Stimulated activated CD8-positive, alpha-beta memory T cell treated with anti-CD3 and anti-CD28 coated beads, Interleukin-15, amount 100 ng/mL, for 1 hour (primary cell): ENCODE measurements at places on chromosomes 1 and 21.

DNA sequence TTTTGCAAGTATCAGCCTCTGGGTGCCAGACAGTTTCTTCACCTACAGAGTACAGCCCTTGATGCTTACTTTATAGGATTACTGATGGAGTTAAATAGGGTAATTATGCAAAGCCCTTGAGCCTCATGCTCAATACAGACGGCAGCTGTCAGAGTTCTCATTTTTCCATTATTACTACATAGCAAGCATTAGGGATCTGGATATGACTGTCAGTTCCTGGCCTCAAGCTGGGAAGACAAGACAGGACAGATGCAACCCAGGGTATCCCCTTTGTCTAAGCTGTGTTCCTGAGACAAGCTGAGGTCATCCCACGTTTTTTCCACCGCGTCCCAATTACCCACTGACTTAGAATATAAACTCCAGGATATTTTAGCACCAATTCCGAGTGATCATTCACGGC, 94.4 kb downstream of the SLC35F3 start:
- DNase-seq: no peak

GRCh38 chr1:36869054-36869453, 165.3 kb downstream of the GRIK3 start:
- no peak for DNase-seq

DNA sequence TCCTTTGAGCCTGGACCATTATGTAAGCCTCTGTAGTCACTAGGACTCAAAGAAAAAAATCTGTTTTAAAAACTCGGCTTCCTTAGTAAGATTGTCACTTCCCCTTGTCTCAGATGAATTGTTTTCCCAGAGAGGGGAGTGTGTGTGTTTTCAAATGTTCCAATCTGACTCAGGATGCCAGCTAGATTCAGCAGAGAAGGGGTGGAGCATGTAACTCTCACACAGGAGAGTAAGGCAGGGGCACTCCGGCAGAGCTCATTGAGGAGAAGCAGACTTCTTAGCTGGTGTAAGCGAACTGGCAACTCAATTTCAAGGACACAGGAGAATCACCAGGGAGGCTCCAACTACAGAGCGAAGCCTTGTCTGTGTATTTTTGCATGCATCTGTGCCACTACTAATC, 623.2 kb downstream of the LMO4 start:
- no peak for DNase-seq

- no peak for DNase-seq
Observed at GRCh38 chr21:28938726-28939125, 54.0 kb downstream of the LTN1 start.

GRCh38 chr1:111366256-111366655, 61.3 kb downstream of the OVGP1 start:
- no peak for DNase-seq

GRCh38 chr21:25995278-25995677, 175.3 kb downstream of the APP start:
- no peak for DNase-seq

GRCh38 chr1:210655511-210655910, 326.8 kb downstream of the HHAT start:
- DNase-seq: no peak

GRCh38 chr1:162753001-162753658, 37.4 kb upstream of the HSD17B7 start:
- no peak for DNase-seq

DNA sequence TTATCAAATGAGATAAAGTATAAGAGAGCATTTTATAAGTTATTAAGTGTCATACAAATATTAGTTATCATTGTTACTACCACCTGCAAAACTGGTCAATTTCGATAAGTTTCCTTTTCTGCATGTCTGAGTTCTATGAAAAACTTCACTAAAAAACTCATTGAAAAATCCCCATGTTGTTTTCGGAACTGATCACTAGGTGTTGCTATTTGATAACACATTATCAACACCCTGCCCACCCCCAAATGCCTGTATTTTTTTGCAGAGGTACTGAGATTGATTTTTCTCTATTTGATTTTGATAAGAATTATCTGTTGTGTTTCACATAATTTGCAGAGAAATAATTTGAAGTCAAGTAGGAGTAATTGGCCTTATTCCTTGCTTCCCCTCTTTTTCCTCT, 22.1 kb upstream of the DISP1 start:
- no peak for DNase-seq

GRCh38 chr1:179208681-179209477, 20.6 kb downstream of the ABL2 start:
- no peak for DNase-seq

- DNase-seq: no peak
Observed at GRCh38 chr1:213987927-213988506, at the start of gene PROX1. Gene PROX1, plus strand, starts transcription at chr1:213987973. Its CDS starts 8,563 bp downstream, at chr1:213996536.

DNA sequence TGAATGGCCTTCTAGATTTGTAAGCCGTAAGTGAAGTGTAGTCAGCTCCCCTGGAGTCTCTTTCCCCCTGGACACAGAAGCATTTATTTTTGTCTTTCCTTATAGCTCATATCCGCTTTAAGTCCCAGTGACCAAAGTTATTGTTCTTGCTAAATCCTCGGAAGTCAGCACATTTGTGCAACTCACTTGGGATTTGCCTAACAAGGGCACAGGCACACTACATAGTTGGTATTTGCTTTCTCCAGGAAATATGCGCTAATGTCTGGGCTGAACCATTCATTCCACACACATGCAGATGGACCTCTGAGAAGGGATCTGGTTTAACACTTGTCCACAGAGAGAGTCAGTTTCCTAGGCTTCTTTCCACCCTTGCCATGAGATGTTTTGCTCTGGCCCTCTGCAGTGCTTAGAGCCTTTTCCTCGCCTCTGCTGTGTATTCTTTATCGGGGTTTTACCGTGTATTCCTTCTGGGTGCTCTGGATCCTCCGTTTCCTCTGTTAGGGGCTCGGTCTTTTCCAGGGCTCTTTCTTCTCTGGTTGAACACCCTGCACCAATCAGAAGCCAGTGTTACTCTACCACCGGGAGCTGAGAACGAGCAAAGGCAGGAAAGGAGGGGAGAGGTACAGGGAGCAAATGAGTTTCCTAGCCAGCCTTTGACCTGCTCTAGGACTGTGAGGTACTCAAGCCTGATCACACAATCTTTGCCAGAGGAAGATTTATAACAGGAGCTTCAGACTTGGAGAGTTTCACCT, 72.4 kb downstream of the ABCA4 start:
- no peak for DNase-seq

GRCh38 chr1:205456868-205457745, 1.3 kb upstream of the BLACAT1 start:
- no peak for DNase-seq

GRCh38 chr1:165650981-165651625, 20.1 kb downstream of the MGST3 start:
- no peak for DNase-seq

GRCh38 chr1:84985365-84985764, 11.5 kb downstream of the MCOLN2 start:
- DNase-seq: no peak

- peak; percentile 41 for DNase-seq
Observed at GRCh38 chr21:45152265-45152746, 77.9 kb downstream of the ADARB1 start.

DNA sequence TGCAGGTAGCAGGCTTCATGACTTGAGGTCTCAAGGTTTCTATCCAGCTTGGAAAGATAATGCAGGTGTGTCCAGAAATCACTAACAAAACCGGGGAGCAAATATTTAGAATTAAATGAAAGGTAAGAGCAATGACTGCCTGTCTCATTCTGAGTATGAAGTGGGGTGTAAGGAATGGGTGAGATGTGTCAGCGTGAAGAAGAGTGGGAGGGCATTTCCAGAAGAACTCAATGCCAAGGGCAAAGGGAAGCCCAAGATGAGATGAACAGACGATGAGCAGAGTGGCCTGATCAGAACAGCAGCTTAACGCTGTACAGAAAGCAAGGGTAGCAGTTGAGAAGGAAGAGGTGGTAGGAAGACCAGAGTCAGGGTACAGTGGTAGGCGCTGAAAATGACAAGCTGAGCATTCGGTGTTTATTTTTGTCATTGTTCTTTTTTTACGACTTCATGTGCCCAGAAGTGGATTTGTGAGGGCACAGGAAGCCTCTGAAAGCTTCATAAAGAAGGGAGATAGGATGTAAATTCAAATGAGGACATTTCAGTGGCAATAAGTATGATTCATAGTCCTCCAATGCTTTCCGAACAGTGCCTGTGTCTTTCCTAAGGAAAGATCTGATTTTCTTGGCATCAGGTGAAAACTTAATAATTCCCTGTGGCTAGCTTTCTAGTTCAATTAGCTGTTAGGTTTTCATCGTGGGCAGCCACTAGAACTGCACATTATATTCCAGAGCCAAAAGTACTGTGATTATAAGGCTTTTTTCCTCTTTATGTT, 190.5 kb downstream of the APP start:
- no peak for DNase-seq

GRCh38 chr1:10843697-10844096, 47.3 kb upstream of the CASZ1 start:
- no peak for DNase-seq
